NB4 (cell line): ENCODE measurements at places on chromosomes 3 and 15.

- no peak for DNase-seq
These were observed 5.7 kb downstream of the DNAH12 start for GRCh38 chr3:57538465-57538864.

DNA sequence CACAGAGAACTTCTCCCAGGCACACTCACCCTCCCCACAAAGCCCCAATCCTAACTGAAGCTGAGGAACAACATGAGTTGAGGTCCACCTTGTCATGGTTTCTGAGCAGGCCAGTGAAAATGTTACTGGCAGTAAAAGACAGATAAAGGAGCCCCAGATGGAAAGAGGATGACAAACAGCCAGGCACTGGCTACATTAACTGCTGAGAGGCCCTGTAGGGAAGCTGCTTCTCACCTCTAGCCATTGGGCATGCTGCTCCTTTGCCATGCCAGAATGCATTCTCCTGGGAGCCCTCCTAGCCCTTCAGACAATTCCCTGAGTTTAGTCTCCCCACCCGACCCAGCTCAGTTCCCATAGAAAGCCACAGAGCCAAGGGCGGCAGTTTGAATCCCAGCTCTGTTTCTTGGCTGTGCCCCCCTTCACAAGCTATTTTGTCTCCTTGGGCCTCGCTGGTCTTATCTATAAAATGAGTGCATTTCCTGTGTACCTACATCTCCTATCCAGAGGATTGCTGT, 60.5 kb downstream of the LMCD1 start:
- no peak for DNase-seq

DNA sequence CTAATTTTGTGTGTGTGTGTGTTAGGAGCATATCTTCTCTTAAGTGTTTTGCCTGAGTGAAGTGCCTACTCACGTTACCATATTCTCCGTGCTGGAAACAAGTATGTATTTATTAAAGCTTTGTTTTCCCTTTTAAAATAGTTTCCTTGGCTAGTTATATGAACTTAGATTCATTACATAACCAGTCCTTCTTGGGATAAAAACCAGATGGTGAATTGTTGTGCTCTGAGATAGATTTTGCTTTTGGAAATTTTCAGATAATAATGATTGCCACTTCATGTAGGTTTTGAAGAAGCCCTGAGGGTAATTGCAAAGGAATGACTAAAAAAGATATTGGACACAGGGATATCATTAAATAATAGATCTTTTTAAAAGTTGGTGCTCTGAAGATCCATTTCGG, 390.2 kb upstream of the SGO1 start:
- no peak for DNase-seq

GRCh38 chr15:40630313-40630712, 36.3 kb downstream of the KNL1 start:
- DNase-seq, result no peak

- DNase-seq, result no peak
These were observed 34.5 kb downstream of the SLCO2A1 start for GRCh38 chr3:133995264-133995663.

DNA sequence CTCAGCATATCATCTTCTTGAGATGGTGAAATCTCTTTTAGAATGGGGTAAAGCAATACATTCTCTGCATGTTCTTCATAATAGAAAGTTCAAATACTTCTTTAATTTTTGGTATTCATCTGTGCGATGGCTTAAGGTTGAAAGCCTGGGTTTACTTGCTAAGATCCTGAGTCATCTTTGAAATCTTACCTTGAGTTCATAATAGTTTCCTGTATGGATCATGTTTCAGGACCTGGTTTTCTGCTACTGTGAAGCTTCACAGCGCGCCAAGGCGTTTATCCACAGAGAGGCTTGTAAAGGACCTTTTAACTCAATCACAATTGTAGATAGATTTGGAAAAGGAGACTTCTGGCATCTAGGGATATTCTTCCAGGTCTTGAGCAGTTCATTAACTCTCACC, 39.0 kb downstream of the MED12L start:
- DNase-seq, result no peak
